ENCODE measurements at places on chromosomes 5 and 9.

DNA sequence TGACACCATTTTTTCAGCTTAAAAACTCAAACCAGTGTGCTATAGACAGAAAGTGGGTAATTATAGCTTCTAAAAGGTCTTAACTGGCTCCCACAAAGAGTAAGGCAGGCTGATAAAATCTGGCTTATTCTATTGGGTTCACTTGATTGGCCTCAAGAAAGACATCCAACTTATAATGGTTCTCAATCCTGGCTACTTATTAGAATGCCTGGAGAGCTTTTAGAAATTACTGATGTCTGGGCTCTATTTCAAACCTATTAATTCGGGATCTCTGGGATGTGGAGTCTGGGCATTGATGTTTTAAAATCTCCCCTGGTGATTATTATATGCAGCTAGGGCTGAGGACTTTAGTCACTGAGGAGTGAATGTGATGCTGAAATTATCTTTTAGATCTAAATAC lies 188.0 kb downstream of the TARS1 start:
- no peak for DNase-seq

DNA sequence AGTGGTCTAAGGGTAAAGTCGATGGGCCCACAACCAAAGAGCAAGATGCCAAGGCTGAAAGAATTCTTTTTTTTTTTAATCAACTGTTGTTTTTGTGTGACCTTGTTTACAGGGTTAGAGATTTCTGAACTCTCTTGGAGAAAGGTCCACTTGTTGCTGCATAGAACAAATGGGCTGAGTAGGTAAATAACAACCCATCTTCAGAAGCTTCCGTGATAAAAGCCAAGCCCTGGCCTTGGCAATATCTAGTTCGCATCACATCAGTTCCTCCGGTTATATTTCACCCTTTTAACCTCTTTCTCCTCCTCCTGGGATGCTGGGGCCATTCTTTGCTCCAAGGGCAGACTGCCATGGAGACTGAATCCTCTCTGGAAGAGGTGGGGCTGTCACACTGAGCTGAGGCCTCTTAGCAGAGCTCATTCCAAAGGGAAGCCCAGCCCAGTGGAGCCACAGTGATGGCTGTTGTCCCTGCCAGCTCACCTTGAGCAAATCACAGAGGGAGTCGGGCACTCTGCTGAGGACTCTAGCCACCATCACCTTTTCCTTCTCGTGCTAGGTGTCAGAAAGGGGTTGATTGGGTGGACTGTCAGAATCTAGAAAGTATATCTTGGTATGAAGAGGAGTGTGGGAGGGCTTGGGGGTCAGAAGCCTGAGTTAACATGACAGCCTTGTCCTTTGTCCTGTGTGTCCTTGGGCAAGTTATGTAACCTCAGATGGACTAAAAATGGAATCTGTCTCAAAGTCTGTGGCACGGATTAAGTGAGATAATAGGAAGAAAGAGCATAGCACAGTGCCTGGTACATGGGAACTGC lies 17.9 kb downstream of the ANKRD55 start:
- no peak for DNase-seq

DNA sequence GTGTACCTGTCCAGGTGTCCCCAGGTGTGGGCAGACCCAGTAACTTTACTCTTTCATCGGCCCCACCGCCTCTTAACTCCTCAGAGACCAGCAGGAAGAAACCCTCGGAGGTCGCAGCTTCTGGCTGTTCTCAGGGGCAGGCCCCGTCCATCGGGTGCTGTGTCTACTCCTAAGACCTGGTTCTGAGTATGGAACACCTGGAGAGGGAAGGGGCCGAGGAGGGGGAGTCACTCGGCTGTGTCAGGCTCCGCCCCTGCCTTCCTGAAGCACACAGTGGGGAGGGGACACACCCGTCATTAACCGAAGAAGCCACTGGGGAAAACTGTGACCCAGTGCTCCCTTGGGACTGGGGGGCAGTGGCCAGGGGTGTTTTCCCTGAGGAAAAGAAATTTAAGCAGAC lies 22.3 kb downstream of the NTNG2 start:
- DNase-seq, result no peak

DNA sequence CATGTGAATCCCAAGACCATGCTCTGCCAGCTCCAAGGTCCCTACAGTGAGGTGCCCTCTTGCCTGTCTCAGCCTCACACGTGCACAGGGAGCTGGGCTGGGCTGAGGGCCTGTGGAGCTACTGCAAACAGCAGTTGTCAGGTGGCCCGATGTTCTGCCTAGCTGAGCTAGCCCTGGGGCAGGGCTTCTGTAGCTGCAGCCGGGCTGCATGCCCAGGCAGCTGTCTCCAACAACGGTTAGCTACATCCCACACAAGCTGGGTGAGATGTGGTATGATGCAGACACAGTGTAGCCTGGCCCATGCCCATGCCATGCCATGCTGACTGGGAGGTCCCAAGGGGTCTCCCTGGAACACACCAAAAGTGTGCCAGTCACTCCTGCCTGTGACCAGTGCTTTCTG lies 62.0 kb downstream of the MACROH2A1 start:
- DNase-seq, result no peak

DNA sequence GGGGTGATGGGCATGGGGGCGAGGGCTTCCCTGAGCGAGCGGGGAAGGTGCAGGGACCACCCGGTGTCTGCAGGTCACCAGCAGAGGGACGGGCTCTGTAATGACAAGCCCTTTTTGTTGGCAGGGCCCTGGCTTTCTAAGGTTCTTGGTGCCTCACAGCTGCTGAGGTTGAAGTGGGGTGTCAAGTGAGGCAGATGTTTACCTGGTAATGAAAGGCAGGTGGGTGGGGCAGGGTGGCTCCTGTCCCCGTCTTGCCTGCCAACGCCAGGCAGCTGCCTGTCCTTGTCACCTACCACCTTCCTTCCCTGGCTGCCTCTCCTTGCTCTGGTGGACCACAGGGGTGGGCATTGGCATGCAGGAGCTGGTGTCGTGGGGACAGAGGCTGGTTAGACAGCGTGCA lies 41.0 kb upstream of the SEMA4D start:
- DNase-seq, result no peak

- no peak for DNase-seq
Observed at GRCh38 chr5:11733185-11733839, 170.9 kb downstream of the CTNND2 start.

DNA sequence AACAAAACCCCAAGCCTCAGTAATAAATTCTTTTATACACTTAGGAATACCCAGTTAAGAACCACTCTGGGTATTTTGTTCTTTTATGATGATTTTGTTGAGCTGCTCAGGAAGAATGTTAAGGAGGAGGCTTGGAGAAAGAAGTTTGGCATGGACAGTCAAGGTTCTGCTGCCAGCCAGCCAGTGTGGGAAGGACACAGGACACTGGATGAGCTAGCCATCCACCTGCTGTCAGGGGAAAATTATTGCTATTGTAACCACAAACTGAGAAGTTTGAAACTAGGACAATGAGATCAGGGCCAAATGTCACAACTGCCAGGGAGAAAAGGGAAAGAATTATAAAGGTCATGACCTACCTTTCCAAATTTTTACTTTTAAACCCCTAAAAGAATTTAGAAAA lies 25.9 kb upstream of the ADAMTSL1 start:
- DNase-seq, result no peak

DNA sequence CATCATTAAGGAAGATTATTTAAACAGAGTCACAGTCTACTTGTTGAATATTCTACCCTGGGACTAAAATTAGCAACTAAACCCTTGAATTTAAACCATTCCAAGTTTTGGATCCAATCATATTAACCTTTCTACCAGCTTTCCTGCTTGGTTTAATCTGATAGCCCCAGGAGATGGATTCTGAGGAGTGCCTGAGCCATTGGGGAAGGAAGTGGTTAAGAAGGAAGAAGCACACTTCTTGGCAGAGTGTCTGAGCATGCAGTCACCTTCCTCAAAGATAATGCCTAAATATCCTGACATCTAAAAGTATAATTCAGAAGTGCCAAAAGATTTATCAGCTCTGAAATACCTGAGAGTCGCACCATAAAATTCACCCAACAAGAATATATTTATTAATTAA lies 74.1 kb upstream of the SNCAIP start:
- DNase-seq, result no peak

GRCh38 chr5:176373100-176373818 lies 8.0 kb downstream of the ARL10 start:
- no peak for DNase-seq

All from KG1 (cell line).